NCI-H1694 treated with DMSO at 0.1 percent for 48 hours (cell line): ENCODE measurements at places on chromosomes 3 and 15.

GRCh38 chr3:150639262-150639661 lies 36.1 kb downstream of the SELENOT start:
- DNase-seq: no peak

- peak; percentile 42 for DNase-seq
These were observed 35.3 kb downstream of the ANXA2 start for GRCh38 chr15:60362321-60363086.

GRCh38 chr3:150765949-150766720 lies 3.2 kb upstream of the SIAH2 start:
- no peak for DNase-seq

DNA sequence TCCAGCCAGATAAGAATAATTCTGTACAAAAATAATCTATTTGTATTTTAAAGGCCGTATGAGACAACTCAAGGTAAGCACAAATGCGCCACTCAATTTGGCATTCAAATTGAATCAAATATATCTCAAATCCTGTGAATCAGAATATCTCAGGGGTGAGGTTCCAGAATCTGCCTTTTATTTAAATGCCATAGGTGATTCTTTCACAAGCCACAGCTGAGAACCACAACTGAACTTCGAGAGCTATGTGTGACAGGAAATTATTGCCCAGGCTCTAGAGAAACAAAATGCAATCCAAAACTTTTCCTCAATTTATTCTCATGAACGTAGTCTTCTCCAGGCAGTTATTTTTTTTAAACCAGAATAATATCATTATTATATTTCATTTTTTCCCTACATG lies 11.9 kb downstream of the ATP8B4 start:
- no peak for DNase-seq

GRCh38 chr15:71802770-71803169 lies 7.6 kb upstream of the NR2E3 start:
- no peak for DNase-seq
